ENCODE measurements at places on chromosomes 5 and 9.

- DNase-seq, result no peak
Observed at GRCh38 chr5:73135429-73136054, 15.2 kb downstream of the TMEM171 start.

- DNase-seq, result no peak
Observed at GRCh38 chr9:76557674-76558225, 98.8 kb downstream of the GCNT1 start.

- no peak for DNase-seq
Observed at GRCh38 chr5:19555876-19556275, 432.1 kb downstream of the CDH18 start.

GRCh38 chr5:81779916-81780266, 29.0 kb upstream of the SSBP2 start:
- no peak for DNase-seq

DNA sequence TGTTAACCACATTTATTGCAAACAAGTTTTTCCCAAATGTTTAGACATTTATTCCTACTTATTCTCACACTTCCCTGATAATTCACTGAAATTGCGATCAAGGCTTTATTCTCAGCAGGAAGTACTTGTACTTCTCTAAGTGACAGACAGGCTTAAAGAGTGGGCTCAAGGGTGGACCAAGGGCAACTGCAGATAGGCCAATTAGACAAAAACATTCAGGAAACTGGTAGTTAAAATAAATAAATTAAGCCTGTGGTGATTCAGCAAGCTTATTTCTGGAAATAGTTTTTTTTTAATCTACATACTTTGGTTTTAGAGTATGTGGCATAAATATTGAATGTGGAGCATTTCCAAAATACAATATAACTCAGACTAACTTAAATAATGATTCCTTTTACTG, 136.1 kb downstream of the UGCG start:
- no peak for DNase-seq

GRCh38 chr5:138647261-138647788, 72.1 kb upstream of the HSPA9 start:
- no peak for DNase-seq

Data from CD8-positive, alpha-beta T cell (primary cell).